NCI-H1694 treated with DMSO at 0.1 percent for 48 hours (cell line): ENCODE measurements at places on chromosomes 6 and 20.

DNA sequence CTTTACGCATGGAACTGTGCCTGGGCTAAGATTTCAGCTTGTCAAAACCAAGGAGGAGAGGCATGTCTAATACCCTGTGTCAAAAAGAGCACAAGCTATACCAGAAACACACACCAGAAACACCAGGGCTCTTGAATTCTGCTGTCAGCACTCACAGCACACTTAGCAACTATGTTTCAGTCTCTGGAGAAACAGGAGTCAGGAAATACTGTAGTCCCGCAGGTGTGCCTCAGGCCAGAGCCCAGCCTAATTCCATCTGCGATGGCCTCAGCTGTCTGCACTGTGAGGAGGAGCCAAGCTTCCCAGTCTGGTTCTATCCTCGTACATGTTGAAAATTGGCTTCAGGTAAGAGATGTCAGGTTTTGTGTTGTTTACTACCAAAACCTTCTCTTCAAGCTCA, 31.6 kb downstream of the MTRES1 start:
- DNase-seq: no peak

DNA sequence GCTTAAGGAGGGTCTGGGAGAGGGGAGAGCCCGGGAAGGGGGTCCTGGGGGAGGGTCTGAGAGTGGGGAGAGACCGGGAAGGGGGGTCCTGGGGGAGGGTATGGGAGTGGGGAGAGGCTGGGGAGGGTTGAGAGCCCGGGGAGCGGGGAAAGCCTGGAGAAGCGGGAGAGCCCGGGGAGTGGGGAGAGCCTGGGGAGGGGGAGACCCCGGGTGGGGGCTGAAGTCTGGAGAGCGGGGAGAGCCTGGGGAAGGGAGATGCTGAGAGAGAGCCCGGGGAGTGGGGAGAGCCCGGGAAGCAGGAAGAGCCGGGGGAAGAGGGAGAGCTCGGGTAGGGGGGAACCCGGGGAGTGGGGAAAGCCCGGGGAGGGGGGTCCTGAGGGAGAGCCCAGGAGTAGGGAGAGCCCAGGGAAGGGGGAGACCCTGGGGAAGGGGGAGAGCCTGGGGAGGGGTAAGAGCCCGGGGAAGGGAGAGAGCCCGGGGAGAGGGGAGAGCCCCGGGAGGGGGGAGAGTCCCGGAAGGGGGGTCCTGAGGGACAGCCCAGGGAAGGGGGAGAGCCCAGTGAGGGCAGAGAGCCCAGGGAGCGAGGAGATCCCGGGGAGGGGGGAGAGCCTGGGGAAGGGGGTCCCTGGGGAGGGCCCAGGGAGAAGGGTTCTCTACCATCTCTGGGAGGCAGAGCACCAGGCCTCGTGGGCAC, 148.5 kb downstream of the SYNDIG1 start:
- DNase-seq: no peak

- no peak for DNase-seq
Observed at GRCh38 chr6:17269840-17270239, 11.3 kb upstream of the RBM24 start.

GRCh38 chr6:115540077-115540869, 520.4 kb downstream of the FRK start:
- no peak for DNase-seq

GRCh38 chr6:39314273-39314795, at the start of gene KCNK17:
Gene KCNK17 (minus strand): TSS chr6:39314419. CDS start chr6:39314320, 99 bp downstream.
- no peak for DNase-seq
